ENCODE measurements at places on chromosomes 4 and X.

DNA sequence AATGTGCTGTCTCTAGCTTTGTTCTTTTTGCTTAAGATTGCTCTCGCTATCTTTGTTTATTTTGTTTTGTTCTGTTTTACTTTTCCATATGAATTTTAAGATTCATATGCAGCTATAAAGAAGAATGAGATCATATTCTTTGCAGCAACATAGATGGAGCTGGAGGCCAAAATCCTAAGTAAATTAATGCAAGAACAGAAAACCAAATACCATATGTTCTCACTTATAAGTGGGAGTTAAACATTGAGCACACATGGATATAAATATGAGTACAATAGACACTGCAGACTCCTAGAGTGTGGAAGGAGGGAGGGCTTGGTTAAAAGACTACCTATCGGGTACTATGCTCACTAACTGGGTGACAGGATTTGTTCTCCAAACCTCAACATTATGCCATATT is 237.8 kb downstream of the TRAM1L1 start:
- DNase-seq = no peak

DNA sequence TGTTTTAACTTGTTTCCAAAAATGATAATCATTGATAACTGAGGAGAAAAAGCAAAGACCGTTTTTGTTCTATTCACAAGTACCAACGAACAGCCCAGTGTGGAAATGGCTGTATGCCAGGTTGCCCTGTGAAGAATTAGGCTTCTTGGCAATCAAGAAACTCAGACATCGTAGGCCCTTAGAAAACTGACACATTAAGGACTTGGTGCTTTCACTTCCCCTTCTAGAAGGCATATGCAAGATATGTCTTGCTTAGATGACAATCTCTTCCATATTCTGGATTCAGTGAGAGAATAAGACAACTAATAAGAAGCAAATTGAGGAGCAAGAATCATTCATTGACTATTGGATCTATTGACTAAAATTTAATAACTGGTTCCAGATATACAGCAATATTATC is 56.6 kb downstream of the ANAPC10 start:
- peak; percentile 67 for DNase-seq

DNA sequence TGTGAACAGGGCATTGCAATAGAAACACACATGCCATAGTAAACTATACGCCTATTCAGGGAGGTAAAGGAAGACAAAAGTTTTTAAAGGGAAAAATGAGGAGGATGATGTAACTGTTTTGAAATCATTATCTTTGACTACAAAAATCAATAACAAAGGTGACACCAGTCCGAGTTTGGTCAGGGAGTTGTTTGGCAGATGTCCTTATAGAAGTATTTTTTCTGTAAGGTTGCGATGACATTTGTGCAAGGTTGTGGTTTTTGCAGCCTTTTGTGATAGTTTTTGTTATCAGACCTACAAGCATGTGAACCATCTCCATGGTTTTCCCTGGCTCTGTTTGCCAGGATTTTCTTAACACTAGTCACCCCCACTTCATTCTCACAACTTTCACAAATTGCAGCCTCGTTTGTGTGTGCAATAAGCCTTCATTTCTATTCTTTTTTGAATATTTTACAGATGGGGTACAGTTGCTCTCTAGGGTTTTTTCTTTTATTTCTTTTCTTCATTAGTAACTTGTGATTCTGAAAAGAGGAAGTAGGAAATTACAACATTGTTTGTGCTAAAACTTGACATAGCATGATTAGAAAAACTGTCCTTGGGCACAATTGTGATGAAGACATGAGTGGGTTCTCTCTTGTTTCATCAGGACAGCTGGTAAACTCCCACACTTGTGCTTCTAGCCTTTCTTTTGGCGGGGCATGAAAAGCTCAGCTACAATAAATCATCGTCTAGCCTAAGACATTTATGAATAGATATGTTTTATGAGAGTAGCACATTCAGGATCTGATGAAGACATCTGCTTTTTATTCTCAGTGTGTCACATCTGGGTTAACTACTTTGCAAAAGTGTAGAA is 60.2 kb upstream of the PNPLA4 start:
- no peak for DNase-seq

DNA sequence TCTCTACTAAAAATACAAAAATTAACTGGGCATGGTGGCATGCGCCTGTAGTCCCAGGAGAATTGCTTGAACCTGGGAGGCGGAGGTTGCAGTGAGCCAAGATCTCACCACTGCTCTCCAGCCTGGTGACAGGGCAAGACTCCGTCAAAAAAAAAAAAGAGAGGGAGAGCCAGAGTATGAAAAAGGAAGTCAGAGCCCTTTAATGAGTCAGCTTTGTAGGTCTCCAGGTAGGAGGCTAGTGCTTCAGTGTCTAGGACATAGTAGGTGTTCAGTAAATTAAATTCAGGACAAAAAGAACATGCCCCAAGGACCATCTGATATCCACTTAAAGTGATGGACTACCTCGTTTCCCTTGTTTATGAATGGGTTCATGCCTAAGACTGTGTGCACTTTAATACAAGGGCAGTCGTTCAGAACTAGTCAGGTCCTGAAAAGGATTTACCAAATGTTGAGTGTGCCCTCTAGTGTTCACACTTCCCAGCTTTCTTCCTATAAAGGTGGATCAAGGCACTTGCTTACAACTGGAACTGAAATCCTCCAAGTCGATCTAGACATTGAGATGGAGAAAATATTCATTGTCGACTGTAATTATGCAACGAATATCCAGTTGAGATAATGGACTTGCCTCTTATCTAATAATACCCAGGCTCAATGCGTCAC is 29.0 kb downstream of the F9 start:
- peak; percentile 38 for DNase-seq

- DNase-seq = no peak
Observed at GRCh38 chr4:159655547-159655946, 552.7 kb downstream of the RAPGEF2 start.

DNA sequence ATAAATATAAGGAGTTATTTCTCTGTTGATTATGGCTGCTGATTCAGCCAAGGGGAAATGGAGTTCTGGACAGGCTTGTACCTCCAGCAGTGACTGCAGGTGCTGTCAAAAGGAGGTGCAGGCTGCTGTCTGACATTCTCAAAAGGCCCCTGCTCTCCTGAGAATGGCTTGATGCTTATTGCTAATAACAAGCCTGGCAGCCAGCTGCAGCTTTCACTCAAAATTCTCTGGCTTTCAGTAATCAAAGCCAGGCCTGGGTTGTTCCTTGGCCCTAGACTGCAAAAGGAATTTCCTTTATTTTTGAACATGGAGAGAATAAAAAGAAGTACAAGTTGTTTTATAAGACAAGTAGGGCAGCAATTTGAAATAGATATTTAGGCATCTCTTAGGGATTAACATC is 575.9 kb downstream of the MID1IP1 start:
- no peak for DNase-seq

DNA sequence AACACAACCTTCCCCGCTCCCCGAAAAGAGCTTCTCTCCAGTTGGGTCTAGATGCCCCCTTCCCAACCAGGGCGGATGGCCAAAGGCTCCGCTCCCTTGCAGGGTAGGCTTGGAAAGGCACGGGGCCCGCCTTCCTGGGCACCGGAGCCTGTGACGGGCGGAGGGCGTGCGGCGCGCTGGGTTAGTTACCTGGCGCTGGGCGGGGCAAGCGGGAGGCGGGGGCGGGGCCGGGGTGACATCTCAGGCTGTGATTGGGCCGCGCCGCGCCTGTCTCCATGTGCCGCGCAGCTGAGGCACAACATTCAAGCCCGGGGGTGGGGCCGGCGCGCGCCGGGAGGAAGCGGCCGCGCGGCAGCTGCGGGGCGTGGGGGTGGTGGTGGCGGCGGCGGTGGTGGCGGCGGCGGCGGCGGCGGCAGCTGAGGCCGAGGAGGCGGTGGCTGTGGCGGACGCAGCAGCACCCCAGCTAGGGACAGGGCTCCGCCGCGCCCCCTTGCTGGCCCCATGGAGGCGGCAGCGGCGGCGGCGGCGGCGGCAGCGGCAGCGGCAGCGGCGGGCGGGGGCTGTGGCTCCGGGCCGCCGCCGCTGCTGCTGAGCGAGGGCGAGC is at the start of gene REPS2:
Gene REPS2 (plus strand): TSS at position 298 of the 604 bp plus-strand sequence. CDS start 204 bp downstream, at position 502.
- DNase-seq = peak; percentile 90

DNA sequence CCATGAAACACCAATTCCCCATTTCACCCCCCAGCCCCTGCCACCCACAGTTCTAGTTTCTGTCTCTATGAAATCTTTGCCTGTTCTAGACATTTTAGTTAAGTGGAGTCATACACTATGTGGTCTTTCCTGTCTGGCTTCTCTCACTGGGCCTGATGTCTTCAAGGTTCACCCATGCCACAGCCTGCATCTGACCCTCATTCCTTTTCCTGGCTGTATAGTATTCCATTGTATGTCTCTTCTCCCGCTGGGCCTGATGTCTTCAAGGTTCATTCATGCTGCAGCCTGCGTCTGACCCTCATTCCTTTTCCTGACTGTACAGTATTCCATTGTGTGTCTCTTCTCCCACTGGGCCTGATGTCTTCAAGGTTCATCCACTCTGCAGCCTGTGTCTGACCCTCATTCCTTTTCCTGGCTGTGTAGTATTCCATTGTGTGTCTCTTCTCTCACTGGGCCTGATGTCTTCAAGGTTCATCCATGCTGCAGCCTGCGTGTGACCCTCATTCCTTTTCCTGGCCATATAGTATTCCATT is 191.7 kb downstream of the CRLF2 start:
- no peak for DNase-seq

GRCh38 chr4:6183740-6184139 is 16.6 kb downstream of the JAKMIP1 start:
- DNase-seq = no peak

DNA sequence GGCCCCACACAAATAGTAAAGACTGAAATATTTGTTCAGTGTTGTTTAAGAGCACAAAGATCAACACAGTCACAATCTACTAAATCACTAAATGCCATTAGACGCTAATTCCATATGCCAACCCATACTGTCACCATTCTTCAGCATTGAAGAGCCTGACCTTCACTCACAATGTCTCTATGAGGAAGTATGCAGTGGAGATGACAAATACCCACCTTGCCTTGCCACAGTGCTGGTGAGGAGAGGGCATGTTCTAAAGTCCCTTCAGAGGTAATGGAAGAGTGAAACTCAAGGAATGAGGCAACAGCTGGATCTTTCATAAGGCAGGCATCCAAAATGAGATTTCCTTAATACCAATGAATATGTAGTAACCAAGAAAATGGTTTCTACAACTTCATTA is 50.4 kb downstream of the FRMD7 start:
- DNase-seq = no peak

DNA sequence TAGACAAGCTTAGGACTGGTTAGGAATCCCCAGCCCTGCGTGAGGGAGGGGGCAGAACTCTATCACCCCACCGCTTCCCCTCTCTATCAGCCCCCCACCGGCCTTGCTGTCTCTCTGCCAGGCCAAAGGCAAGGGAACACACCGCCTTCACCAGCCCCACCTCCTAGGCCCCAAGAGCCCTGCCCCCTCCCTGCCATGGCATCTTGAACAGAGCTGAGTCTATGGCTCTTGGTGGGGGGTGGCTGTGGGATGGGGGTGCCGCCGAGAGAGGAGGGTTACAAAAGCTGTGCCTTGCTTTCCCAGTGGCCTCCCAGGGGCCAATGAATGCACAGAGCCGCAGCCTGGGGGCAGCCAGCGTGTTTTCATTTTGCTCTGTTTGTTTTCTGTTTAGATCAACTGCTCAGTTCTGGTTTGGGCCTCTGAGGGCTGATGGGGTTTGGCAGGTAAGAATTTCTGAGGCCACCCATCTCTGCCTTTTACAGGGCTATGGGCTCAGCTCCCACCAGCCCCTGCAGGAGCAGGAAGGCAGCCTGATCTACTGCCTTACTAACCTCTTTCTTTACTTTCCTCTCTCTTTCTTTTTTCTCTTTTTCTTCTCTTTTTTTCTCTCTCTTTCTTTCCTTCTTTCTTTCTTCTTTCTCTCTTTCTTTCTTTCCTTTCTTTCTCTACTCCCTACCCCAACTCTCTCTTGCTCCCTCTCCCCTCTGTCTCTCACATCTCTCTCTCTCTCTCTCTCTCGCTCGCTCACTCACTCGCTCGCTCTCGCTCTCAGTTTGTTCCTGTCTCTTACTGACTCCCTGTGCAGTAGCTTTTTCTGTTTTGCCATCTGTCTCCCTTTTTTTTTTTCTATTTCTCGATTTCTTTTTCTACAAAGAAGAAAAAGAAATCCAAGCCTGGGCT is 128.3 kb downstream of the PJA1 start:
- DNase-seq = no peak

DNA sequence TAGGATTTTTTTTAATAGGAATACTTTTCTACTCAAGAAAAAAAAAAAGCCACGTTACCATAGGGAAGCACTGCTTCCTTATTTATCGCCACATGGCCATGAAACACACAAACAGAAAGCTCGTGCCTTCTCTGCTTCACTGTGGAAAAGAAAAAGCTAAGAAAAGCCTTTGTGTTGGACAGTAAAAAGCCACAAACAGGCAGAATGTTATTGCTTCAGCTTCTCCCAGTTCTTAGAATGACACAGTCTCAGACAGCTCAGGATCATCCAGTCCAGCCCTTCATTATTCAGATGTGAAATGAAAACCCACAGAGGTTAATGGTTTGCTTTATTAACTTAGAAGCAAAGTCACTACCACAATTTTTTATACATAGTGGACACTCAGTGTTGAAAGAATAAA is 181.6 kb upstream of the NOCT start:
- no peak for DNase-seq

DNA sequence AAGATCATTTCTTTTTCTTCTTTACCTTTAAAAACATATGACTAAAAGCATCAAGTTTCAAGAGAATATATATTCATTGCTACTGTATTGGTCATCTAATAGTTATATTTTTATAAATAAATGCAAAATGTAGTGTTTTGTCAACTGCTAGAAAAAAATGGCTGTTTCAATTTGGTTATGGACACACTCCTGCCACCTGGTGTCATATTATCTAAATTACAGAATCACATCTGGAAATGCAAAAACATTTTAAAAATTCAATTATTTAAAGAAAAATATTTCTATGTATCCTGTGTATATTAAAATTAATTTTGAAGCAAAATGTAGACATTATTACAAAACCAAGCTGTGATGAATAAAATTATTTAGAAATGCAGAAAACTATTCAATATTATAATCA is 329.4 kb upstream of the PCDH18 start:
- DNase-seq = no peak

DNA sequence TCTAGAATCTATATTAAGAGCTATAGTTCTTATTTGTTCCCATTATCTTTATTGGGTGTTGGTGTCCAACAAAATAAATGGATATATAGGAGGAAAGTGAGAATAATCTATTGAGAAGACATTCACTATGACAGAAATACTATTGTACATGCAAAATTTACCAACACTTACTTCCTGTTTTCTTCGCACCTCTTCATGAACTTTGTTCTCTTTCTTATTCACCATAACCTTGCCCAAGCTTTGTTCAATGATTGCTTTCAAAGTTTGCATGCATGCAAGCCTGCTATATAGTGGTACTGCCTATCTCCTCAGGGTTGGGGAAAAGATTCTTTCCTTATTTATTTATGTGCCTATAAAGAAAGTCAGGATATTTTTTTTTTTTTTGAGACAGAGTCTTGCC is 176.4 kb upstream of the JADE1 start:
- no peak for DNase-seq

- DNase-seq = no peak
Observed at GRCh38 chrX:32268207-32268606, 943.1 kb downstream of the DMD start.

DNA sequence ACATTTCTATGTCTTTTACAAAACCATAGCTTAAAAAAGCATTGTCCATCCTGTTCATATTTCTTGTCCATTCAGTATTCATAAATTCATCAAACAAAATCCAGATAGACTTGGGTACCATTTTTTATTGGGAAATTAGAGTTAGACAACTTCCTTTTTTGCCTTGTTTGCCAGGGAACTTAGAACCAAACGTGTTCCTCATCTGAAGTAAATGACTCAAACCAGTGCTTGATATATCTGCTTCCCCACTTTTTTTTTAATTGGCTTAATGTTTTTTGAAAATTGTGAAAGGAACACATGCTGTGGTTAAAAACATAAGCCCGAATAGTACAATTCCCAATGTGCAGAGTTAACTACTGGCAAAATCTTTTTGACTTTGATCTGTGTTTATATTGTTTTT is 44.2 kb downstream of the DLG3 start:
- DNase-seq = no peak
